ENCODE measurements at places on chromosomes 1 and 21. TPM values are rescaled to one million over a fixed set of nuclear protein-coding genes. Genes with fewer than 3 reads are reported as not detected.

LRRC7 gene
- 0.36 TPM for total RNA-seq

CELA2A gene
- not detected for total RNA-seq

OR2W3 gene
- not detected for total RNA-seq

ALX3 gene
- total RNA-seq: 10.0 TPM

HNRNPCL4 gene
- not detected for total RNA-seq

MYOG gene
- not detected for total RNA-seq

C4BPA gene
- not detected for total RNA-seq

ERI3 gene
- 63.1 TPM for total RNA-seq

NFASC gene
- total RNA-seq: 6.2 TPM

KIAA1614 gene
- total RNA-seq: 4.3 TPM

CFHR4 gene
- not detected for total RNA-seq

RPTN gene
- total RNA-seq: not detected

VANGL2 gene
- total RNA-seq: not detected

MAP1LC3C gene
- not detected for total RNA-seq

TNFSF4 gene
- total RNA-seq: 1.6 TPM

B3GALT2 gene
- 0.60 TPM for total RNA-seq

DCST1 gene
- not detected for total RNA-seq

ALPL gene
- total RNA-seq: 0.13 TPM

PLA2G2C gene
- not detected for total RNA-seq

CSF3R gene
- total RNA-seq: not detected
